ENCODE measurements at places on chromosomes 4 and X.

DNA sequence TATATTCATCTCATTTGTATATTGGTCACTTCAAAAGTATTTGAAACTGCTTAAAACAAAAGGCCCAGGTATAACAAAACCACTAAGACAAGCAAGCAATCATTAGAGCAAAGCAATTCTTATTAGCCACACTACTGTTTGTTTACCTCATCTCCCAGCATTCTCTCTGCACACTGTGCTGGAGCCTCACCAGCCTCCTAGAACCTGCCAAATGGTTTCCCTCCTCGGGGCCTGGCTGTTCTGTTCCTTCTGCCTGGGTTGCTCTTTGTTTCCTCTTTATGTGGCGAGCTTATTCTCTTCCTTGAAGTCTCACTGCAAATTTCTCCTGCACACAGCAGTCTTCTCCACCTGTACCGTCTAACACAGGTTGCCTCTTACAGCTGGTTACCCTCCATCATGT lies 67.5 kb upstream of the MND1 start:
- no peak for DNase-seq

DNA sequence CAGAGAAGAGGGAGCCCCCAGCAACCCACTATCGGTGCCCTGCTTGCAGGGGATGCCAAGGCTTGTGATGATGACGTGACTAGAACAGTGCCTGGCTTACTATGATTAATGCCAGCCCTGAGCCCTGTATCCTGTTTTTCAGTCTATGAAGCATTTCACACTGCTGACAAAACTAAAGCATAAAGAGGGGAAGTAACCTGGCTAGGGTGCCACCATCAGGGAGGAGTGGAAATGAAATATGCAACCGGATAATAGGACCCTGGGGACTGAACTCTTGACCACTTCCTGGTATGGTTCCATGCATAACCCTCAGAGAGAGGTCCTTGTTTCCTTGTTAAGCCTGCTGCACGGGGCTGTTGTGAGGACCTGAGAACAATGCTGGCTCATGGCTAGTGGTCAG lies 50.3 kb downstream of the MED28 start:
- peak; percentile 15 for DNase-seq

GRCh38 chr4:119781044-119781443 lies 152.4 kb upstream of the PDE5A start:
- DNase-seq: no peak

DNA sequence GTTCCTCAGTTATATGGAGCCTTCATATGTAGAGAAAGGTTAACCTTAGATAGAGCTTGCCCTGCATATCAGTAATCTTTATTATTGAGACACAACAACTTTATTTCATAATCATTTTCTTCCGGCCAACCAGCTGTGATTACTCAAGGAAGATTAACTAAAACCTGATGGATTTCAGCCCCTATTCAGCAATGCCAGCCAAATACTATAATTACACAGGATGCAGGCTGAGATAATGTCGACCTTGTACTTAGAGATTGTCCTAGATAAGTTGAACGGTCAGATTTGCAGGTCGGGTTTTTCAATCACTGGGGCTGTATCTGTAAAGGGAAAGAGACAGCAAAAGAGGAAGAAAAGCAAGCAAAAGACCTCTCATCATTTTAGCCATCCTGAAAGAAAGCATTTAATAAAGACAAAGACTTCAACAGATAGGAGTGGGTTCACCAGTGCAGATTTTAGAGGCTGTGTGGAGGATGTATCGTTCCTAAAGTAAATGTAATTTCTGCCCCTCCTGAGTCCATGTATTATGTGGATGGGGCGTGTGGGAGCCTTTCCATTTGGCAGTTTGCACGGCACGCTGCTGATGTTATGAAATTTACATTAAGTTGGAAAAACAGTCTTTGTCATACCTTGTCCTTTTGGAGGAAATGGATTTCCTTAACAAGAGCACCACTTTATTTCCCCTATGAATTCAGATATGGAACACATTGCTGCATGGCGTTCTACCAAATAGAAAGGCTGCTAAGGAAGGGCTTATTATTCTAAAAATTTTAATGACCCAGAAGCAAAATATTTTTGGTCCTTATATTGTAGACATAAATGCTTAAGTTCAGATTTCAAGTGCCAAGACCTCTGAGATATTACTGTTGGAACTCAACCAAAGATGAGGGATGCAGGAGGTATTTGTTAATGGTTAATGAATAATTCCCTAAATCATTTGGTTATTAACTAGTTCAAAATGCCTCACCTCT lies 496.7 kb downstream of the SPRY1 start:
- DNase-seq: no peak

DNA sequence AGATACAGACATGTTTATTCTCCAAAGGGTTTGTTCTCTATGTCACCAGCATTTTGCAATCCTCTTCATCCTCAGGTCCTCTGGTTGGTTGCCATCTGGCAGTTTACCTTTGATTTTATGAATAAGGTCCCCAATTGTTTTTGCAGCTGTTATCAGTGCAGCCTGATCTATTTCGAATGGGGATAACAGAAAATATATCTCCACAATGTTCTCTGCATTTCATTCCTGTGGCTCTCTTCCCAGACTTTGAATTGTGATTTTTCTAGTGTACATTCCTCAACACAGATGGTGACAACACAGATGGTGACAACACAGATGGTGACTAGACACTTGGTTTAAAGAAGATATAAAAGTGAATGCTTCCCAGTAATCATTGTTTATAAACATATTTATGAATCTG lies 74.1 kb downstream of the FBXO8 start:
- DNase-seq: no peak

DNA sequence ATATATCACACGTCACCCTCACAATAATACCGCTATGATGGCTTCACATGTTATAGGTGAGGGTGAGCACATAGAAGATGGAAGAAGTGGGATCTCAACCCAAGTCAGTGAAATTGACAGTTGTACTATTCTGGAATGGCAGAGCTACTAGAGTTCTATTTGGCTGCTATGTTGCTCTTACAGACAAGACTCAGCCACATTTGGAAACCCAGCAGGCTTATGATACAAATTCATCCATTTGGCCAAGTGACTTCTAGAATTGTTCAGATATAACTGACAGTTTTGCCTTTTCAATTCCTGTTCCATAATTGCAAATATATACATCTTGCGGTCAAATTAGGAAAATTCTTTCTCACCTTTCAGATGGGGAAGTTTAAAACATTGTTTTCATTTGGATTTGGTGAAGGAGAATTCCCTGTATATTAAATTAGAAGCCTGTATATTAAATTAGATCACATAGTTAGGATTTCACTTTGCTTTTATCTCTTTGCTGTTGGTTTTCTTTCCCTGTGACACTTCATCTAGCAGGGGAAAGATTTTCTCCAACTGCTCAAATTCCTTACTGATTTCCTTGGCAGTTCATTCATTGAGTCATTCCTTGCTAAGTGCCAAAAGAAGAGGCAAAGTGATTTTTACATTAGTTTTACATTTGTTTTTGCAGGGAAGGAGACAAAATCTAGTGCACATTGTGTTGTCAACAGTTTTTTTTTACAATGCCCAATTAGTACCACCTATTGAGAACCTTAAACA lies 120.6 kb upstream of the TBC1D9 start:
- DNase-seq: no peak

- no peak for DNase-seq
These were observed 19.5 kb downstream of the BCORL1 start for GRCh38 chrX:130001893-130002292.

GRCh38 chr4:146647615-146648460 lies 9.1 kb downstream of the POU4F2 start:
- DNase-seq: no peak

GRCh38 chr4:70183168-70183939 lies 12.2 kb upstream of the ODAM start:
- no peak for DNase-seq

GRCh38 chr4:156496797-156497196 lies 474.8 kb downstream of the PDGFC start:
- no peak for DNase-seq

- no peak for DNase-seq
These were observed 232.2 kb downstream of the C4orf33 start for GRCh38 chr4:129328162-129328561.

DNA sequence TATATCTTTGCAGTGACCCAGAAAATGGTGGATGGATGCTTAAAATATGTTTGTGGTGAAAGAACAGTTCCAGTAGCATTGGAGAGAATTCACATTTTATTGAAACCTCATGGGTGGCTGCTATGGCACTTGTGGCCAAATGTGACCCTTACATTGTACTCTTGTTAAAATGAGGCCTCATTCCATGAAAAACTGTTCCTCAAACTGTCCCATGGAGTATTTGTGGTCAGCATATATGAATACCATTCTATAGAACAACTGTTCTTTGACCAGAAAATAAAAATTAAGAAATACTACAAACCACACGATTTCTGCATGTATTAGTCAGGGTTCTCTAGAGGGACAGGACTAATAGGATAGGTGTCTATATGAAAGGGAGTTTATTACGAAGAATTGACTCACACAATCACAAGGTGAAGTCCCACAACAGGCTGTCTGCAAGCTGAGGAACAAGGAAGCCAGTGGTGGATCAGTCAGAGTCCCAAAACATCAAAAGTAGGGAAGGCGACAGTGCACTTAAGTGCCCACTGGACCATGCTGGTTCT lies 35.1 kb downstream of the GEMIN8 start:
- no peak for DNase-seq

DNA sequence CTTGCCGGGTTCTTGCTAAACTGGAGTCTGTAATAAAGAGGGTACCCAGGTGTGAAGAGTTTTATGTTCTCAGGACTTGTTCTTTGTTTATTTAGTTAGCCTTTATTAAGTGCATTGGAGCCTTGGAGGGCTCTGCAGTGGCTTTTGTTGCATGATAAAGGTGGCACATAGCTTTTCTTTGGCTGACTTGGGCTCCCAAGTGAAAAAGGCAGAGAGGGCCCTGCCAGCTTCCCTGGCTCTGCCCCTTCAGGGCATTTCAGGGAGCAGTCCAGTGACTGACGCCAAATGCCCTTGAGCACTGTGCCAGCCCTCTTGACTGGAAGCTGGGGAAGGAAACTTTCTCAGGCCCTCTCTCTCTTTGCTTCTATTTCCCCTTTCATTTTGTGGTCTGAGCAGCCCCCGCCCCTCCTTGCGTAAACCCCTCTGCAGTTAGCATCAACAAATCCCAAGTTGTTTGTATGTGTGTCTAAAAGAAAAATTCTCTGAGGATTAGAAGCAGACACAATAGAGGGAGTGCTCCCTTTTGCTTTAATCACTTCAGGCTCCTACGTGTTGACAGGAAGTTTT lies 152.2 kb downstream of the NHS start:
- peak; percentile 24 for DNase-seq

GRCh38 chr4:174763454-174764104 lies 65.5 kb downstream of the GLRA3 start:
- DNase-seq: no peak

DNA sequence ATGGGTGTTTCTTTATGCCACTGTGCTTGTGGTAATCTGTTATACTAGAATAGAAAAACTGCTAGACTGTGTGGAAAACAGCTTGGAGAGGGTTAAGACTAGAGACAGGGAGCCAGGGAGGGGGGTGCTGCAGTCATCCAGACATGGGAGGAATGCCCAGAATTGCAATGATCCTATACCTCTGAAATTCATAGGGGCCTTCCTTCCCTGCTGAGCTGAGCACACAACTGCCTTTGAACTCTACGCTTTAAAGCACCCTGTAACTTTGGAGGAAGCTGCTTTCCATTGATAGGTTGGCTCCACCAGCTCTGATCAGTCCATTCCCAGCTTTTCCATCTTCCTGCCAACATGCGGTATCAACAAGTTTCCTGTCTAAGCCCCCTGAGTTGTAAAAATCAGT lies 155.9 kb upstream of the RASGEF1B start:
- no peak for DNase-seq

GRCh38 chrX:44474410-44474809 lies 68.2 kb downstream of the FUNDC1 start:
- no peak for DNase-seq

DNA sequence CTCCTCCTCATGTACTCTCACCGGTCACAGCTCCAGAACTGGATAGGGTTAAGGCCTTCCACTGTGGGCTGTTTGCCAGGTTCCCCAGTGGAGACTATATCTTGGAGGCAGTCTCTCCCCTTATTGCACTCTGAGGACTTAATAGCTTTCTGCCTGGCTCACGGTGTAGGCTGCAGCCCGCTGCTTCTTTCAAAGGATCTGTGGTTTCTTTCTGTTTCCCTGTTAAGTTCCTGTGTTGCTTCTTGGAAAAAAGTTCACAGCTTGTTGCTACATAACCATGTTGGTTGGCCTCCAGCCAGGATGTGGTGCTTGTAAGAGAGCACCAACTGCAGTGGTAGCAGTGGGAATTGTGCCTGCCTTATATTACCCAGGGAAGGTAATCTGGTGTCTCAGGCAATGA lies 24.9 kb upstream of the ZDHHC15 start:
- DNase-seq: peak; percentile 70

DNA sequence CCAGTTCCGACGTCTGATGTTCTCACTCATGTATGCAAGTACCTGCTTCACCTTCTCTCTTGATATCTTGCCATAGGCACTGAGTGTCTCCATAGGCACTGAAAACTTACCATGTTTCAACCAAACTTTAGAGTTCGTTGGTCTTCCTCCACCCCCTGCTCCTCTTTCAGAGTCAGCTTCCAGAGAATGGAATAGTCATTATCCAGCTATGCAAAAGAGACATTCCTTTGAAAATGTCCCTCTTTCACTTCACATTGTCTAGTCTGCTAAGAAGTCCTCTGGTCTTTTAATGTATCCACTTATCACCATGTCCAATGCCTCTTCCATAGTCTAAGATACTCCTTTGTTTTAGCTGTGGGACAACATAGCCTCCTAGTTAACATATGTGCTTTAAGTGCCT lies 566.0 kb upstream of the TENM3 start:
- DNase-seq: no peak

GRCh38 chrX:32451954-32452695 lies 759.2 kb downstream of the DMD start:
- no peak for DNase-seq

DNA sequence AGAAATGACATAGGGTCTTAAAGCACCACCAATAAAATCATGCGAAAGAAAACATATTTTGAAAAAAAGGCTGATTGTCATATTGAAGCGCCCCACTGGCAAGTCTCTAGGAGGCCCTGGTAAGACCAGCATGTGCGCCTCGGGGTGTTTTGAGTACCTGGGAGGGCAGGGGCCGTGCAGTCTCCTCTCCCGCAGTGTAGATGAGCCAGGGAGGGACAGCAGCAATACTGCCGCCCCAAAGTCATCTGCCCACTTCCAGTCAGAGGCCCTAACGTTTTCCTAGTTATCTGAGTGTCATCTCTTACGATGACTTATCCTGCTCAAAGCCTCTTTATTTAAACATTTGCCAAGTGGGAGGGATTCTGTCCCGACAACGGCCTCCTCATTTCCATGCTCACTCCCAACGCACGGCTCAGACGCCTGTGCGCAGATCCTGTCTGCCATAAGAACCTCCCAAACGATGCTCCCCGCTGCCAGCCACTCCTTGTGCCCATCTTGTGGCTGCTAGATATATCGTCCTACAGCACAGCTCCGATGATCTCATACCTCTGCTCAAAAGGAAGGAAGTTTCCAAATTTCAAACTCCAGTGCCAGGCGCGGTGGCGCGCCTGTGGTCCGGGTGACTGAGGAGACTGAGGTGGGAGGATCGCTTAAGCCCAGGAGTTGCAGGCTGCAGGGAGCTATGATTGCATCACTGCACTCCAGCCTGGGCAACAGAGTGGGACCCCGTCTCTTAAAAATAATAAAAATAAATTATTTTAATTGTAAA lies 17.2 kb upstream of the SCRG1 start:
- no peak for DNase-seq

- DNase-seq: no peak
These were observed 48.2 kb downstream of the GUCY1B1 start for GRCh38 chr4:155807021-155807420.
